ELR (cell line): ENCODE measurements at places on chromosomes 11 and 22.
A peak's percentile ranks its signal among the peaks of the same experiment; 100 is the strongest.

GRCh38 chr11:94185416-94186084 is 56.9 kb downstream of the PANX1 start:
- no peak for DNase-seq

GRCh38 chr11:8649361-8649760 is 33.1 kb downstream of the TRIM66 start:
- DNase-seq = peak; percentile 79

- no peak for DNase-seq
These were observed 16.5 kb downstream of the BRD1 start for GRCh38 chr22:49811020-49811791.

DNA sequence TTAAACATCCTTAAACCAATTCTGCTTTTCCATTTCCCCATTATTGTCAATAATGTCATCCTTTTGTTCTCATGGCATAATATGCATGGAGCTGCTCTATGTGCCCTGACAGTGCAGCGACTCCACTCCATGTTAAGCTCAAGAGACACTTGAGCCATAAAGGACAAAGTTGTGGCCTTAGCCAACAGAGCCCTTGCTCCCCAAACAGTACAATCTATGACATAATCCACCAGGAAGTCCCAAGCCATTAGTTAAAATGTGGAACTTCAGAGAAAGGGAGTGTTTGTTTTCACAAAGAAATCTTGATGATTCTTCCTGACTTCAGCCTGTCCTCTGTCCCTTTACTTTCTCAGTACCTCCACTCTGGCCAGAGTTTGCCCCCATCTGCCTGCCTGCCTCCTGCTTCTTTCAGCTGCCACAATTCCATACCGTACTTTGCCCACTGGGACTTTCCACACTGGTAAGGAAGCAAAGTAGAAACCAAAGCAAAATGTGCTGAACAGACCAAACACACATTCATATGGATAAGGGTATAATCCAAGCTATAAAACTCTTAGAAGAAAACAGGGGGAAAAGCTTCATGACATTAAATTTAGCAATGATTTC is 46.3 kb upstream of the ZC3H12C start:
- DNase-seq = no peak

- no peak for DNase-seq
These were observed 30.3 kb downstream of the ELF5 start for GRCh38 chr11:34483106-34483874.

DNA sequence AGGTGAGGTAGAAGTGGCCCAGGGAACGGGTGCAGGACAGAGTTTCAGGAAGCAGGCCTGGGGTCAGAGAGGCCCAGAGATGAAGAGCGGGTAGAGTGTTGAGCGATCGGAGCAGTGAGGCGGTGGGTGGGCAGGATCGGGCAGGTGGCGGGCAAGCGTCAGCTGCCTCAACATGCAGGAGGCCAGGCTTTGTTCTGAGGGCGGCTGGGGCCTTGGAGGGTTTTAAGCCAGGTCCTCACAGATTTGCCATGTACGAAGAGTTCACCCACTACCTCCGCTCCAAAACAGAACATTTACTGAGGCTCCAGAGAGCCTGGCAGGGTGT is 29.4 kb downstream of the FLRT1 start:
- no peak for DNase-seq
